Activated naive CD8-positive, alpha-beta T cell treated with anti-CD3 and anti-CD28 coated beads for 36 hours (primary cell): ENCODE measurements at places on chromosomes 16 and 17. TPM values are rescaled to one million over a fixed set of nuclear protein-coding genes. Genes with fewer than 3 reads are reported as not detected.

DNA sequence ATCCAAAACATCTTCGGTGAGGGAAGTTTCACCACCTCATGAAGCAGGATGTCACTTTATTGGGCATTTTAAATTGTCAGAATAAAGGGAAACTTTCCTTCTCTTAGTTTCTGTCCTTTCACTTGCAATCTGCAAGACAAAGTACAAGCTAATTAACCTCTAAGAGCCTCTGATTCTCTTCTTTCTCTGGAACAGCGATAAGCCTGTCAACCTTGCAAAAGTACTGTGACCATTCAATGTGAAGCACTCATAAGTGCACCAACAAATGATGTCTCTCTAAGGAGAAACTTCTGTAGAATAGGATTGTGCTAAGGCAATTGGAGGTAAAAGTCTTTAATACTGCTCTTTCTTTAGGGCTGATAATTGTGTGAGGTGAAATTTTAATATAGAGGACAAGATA, 1622.3 kb downstream of the CDH8 start:
- no peak overlapping the region for H3K4me3 ChIP-seq
- no peaks in the 10 kb centered on the region for H3K27me3 ChIP-seq
- no peaks in the 10 kb centered on the region for H3K4me1 ChIP-seq
- no peak for DNase-seq
- H3K36me3 ChIP-seq = no peaks in the 10 kb centered on the region

DNA sequence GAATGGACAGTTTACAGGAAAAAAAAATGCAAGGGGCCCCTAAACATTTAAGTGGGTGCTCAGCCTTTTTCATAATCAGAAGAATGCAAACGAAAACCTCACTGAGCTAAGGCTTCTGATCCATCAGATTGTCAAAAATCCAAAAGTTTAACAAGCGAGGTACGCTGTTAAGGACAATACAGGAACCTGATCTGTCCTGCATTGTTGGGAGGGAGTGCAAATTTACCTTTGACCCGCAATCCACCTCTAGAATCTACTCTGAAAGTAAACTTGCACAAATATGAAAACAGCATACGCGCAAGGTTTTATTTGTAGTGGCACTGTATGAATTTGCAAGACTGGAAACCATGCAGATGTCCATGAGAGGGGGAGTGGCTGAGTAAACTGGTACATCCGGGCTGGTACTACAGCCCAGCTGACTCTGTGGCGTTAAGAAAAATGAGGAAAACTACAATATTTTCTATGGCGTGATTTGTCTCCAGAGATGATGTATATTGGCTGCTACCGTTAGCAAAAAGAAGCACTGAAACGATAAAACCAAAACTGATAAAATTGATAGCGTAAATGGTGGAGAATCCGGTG, 28.8 kb upstream of the ST6GALNAC1 start:
- no peaks in the 10 kb centered on the region for H3K27me3 ChIP-seq
- no peaks in the 10 kb centered on the region for H3K36me3 ChIP-seq
- DNase-seq = no peak
- peak overlapping the region; percentile 91 for H3K4me3 ChIP-seq
- H3K27ac ChIP-seq = peak overlapping the region; percentile 87

- no peak overlapping the region for H3K4me3 ChIP-seq
- no peak overlapping the region for H3K27ac ChIP-seq
- no peaks in the 10 kb centered on the region for H3K36me3 ChIP-seq
- no peaks in the 10 kb centered on the region for H3K4me1 ChIP-seq
- no peak for DNase-seq
- H3K27me3 ChIP-seq = no peaks in the 10 kb centered on the region
Observed at GRCh38 chr17:246851-247421, 65.5 kb upstream of the DOC2B start.

- no peak overlapping the region for H3K4me3 ChIP-seq
- no peak overlapping the region for H3K27ac ChIP-seq
- peaks cover 5% of the 10 kb centered on the region for H3K27me3 ChIP-seq
- no peaks in the 10 kb centered on the region for H3K4me1 ChIP-seq
Observed at GRCh38 chr17:13230350-13231264, 212.8 kb upstream of the ELAC2 start.

GRCh38 chr17:57255182-57255775, 1.0 kb upstream of the MSI2 start:
- H3K36me3 ChIP-seq = peaks cover 18% of the 10 kb centered on the region
- H3K4me3 ChIP-seq = peak overlapping the region; percentile 84
- peaks cover 32% of the 10 kb centered on the region for H3K4me1 ChIP-seq
- DNase-seq = no peak
- peak overlapping the region; percentile 85 for H3K27ac ChIP-seq
- H3K27me3 ChIP-seq = no peaks in the 10 kb centered on the region

- H3K27ac ChIP-seq = no peak overlapping the region
- no peaks in the 10 kb centered on the region for H3K4me1 ChIP-seq
- DNase-seq = no peak
- H3K4me3 ChIP-seq = no peak overlapping the region
- no peaks in the 10 kb centered on the region for H3K36me3 ChIP-seq
- H3K27me3 ChIP-seq = peaks cover 4% of the 10 kb centered on the region
Observed at GRCh38 chr16:82987767-82988166, 361.0 kb downstream of the CDH13 start.

Gene PRAC1
- not detected for total RNA-seq

Gene ZPBP2
- total RNA-seq = not detected

Gene GAS2L2
- total RNA-seq = 0.40 TPM

Gene DNAI2
- not detected for total RNA-seq
